ENCODE measurements at places on chromosomes 13 and 19.

DNA sequence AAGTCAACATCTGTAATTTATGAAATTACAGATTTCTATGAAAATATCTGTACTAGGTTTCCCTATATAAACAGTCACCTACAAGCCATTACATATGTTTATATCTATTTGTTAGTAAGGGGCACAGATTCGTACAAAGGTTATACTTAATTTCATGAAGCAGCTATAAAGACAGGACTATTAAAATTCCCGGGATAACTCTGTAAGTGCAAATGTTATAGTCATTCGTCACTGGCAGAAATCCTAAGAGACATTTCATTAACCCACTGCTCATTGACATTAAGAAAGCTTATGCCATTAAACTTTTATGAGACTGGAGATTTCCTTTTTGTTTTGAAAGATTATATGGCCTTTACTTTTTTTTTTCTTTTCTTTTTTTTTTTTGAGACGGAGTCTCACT is 122.9 kb downstream of the MYO16 start:
- DNase-seq: no peak

DNA sequence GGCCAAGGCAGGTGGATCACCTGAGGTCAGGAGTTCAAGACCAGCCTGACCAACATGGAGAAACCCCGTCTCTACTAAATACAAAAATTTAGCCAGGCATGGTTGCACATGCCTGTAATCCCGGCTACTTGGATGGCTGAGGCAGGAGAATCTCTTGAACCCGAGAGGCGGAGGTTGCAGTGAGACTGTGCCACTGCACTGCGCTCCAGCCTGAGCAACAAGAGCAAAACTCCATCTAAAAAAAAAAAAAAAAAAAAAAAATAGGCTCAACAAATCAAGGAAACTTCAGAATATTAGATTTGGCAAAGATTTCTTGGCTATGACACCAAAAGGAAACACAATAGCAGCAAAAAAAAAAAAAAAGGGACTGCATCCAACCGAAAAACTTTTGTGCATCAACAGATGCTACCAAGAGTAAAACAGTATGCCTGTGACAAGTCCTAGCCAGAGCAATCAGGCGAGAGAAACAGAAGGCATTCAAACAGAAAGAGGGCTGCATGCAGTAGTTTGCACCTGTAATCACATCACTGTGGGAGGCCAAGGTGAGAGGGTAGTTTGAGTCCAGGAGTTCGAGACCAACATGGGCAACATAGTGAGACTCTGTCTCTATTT is 23.8 kb downstream of the ZNF160 start:
- no peak for DNase-seq

GRCh38 chr13:74040200-74040599 is 94.0 kb downstream of the KLF12 start:
- DNase-seq: peak; percentile 47

- peak; percentile 44 for DNase-seq
These were observed 50.6 kb upstream of the UQCRFS1 start for GRCh38 chr19:29263305-29264135.

GRCh38 chr19:1265615-1266128 is 3.5 kb upstream of the CIRBP start:
- peak; percentile 68 for DNase-seq

DNA sequence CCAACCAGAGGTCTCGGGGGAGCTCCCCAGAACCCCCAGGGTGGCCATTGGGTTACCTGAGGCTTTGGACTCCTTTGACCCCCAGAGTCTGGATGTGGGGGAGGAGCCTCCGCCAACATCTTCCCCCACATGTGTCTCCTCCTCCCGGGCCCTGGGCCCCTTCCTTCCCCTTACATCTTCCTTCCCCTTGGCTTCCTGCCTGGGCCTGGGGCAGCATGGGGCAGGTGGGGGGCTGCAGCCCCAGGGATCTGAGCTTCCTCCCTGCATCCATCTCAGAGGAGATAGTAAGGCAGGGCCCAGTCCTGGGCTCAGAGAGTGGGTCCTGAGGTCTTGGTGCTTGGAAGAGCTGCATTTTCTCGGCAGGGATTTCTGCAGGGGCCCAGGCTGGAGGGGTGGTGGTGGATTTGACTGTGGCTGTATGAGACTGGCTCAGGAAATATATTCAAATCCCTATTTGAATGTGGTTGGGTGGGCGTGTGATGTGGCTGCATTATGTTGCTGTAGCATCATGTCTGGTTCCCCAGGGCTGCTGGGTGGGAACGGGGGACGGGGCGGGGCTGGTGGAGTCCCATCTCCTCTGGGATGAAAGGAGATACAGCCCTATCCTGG is 919 bp downstream of the VAV1 start:
- DNase-seq: peak; percentile 72

GRCh38 chr19:49339301-49340068 is 4.3 kb downstream of the CD37 start:
- DNase-seq: no peak

DNA sequence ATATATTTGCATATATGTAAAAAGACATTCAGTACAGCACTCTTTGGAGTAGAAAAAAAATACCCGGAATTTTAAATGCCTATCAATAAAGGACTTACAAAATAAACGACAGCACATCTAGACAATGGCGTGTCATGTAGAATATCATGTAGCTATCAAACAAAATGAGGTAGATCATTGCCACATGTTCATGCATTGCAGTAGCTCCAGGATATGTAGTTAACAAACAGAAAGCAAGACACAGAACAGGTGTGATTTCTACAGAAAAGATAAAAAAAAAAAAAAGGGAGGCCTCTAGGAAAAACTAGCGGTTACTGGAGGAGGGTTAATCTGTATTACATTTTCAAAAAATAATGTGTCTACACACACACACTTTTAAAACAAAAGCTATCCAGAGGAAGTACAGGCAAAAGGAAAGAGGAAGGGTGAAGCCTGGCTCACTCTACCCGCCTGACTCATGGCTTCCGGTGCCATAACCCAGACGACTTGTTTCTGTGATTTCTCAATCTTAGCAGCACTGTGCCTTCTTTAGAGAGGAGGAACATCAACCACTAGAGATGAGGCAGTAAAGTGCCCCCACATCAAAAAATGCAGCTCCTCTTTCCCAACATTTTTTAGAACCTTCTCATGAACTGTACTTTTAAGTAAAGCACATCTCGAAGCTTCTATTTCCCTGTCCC is 6.9 kb downstream of the KCTD12 start:
- DNase-seq: peak; percentile 76

DNA sequence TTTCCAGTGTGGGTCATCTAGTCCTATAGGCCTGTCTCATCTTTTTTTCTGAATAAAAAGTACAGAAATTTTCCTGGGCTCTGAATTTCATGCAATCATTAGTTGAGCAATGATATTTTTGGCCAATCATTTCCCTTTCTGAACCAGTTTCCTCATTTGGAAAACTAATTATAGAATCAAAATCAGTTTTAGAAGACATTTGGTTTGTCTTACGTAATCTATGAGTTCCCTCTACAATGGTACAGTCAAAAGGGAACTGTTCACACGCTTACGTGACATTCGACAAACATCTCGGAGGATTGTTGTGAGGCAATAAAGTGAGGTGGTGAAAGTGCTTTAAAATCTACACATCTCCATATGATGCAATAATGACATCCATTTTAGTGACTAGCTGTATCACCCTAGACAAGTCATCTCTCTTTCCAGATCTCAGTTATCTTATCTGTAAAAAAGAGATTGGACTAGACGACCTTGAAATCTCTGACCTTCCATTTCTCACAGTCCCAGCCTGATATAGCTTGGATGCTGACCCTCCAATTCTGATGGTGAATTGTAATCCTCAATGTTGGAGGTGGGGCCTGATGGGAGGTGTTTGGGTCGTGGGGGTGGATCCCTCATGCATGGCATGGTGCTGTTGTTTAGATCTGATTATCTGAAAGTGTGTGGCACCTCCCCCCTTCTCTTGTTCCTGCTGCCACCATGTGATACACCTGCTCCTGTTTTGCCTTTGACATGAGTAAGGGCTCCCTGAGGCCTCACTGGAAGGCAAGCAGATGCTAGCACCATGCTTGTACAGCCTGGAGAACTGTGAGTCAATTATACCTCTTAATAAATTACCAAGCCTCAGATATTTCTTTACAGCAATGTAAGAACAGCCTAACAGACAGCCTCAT is 26.7 kb downstream of the FLT1 start:
- DNase-seq: no peak

DNA sequence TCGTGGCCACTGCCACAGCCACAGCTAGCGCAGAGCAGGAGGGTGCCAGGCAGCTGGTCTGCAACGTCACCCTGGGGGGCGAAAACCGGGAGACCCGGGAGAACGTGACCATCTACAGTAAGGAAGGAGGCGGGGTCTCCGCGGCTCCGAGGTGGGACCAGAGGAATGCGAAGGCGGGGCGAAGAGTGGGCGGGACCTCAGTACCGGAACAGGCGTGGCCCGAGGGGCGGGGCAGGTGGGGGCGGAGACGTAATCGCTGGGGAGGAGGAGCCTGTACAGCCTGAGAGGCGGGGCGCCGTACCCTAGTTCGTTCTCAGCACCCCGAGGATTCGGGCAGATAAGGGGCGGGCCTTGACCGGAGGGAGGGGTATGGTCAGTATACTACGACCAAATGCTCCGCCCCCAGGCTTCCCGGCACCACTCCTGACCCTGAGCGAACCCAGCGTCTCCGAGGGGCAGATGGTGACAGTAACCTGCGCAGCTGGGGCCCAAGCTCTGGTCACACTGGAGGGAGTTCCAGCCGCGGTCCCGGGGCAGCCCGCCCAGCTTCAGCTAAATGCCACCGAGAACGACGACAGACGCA is 2.5 kb downstream of the ICAM5 start:
- DNase-seq: peak; percentile 59

DNA sequence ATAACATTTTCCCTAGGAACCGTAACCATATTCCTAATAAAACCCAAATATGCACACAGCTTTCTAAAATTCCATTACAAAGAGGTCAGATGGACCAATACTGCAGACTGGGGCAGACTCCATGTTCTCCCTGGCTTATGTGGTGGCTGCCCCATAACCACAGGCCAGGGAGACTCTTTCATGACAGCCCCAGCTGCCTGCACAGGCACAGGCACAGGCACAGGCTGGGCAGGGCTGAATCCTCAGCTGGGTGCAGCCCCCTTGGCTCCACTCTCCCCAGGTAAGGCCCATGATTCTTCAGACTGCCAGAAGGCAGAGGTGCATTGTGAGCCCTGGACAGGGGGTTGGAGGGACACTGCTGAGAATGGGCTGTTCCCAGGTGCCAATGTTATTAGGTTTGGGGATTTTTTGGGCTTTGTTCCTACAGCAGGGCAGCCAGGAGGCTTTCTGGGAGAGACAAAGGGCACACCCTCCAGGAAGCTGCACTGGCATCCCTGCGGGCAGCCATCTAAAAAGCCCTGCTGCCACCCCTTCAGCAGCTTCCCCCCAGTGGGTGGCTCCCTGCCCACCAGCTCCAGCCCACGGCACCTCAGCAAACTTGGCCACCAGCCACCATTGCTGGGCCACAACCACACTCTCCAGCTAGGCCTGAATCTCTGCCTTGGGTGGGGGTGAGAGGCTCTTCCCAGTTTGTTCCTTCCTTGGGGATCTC is 20.0 kb downstream of the DOCK9 start:
- no peak for DNase-seq

- DNase-seq: no peak
These were observed 1.7 kb upstream of the SMAD9 start for GRCh38 chr13:36921631-36922301.

DNA sequence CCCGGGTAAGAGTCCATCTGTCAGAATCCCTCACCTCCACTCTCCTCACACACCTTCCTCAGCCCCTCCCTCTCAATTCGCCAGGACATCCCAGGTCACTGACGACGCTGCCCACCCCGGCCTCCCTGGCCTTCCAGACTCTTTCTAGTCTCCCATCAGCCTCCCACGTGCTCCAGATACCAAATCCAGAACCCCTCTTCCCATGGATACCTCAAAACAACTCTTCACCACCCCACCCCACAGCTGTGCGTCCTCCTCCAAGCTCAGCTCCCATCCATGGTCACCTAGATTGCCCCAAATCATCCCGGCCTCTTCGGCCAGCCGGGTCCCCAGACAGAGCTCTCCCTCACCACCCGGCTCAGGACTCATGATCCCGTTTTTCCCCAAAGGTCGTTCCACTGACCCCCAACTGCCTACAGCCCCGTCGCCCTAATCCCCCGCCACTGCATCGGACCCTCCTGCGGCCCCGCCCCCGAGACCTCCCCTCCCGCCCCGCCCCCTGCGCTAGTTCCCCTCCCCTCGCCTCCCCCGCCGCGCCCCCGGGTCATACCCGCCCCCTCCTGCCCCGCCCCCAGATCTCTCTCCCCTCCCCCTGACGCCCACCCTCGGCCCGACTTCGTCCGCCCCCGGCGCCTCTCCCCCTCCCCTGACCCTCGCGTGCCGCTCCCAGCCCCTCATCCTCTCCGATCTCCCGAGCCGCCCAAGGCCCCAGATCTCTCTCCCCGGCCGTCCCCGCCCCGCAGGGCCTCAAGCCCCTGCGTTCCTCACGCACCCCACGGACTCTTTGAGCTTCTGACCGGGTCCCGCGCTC is 546 bp downstream of the UBXN6 start:
- peak; percentile 66 for DNase-seq

- DNase-seq: peak; percentile 30
These were observed 25.2 kb downstream of the ZNRF4 start for GRCh38 chr19:5480427-5480836.

DNA sequence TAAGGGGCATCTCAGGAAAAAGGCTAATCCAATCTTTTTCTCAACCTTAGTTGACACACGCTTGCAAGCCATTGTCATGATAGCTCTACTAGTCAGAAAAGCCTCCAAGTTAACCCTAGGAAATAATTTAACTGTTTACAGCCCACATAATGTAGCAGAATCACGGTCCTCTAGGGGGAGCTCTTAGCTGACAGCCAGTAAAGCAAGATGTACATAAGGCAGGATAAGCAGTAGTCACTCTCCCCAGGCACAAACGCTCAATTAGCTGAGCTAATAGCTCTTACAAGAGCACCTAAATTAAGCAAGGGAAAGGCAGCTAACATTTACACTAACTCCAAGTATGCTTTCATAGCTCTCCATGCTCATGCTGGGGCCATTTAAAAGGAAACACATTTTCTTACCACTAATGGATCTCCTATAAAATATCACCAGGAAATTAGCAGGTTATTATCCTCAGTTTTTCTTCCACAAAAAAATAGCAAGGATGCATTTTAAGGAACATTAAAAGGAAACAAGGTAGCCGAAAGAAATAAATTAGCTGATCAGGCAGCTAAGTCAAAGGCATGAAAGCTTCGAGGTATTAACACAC is 33.7 kb upstream of the ZSCAN5A start:
- DNase-seq: no peak

Measured in CD4-positive, alpha-beta T cell treated with Interleukin-6 for 4 hours (primary cell).